ENCODE measurements at places on chromosomes 16 and 17.

DNA sequence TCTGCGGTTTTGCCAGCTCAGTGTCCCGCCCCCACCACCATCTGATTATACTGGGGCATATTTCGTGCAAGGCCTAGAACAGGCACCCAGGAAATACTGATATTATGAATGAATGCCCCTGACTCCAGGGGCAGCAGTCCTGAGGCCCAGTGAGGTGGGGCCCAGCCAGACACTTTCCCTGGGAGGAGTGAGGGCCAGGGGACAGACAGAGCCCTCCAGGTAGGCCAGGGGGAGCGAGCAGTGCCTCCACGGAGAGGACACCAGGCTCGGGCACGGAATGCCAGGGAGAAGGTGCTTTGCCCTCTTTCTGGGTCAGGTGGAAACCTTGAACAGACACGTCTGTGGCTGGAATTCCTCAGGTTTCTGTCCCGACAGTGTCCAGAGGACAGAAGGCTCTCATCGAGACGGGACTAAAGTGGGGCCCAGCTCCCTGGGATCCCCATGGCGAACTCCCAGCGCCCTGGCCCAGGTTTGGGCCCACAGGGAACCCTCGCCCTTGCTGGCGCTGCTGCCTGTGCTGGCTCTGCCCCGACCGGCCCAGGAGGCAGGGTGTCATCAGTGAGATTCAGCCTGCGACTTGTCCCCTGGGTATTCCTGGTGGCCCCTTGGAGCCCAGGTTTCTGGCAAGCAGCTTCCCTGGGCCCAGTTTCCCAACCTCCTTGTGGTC is 4.3 kb downstream of the KATNB1 start:
- DNase-seq: no peak

GRCh38 chr16:6704306-6704930 is 628.2 kb upstream of the RBFOX1 start:
- DNase-seq: no peak

DNA sequence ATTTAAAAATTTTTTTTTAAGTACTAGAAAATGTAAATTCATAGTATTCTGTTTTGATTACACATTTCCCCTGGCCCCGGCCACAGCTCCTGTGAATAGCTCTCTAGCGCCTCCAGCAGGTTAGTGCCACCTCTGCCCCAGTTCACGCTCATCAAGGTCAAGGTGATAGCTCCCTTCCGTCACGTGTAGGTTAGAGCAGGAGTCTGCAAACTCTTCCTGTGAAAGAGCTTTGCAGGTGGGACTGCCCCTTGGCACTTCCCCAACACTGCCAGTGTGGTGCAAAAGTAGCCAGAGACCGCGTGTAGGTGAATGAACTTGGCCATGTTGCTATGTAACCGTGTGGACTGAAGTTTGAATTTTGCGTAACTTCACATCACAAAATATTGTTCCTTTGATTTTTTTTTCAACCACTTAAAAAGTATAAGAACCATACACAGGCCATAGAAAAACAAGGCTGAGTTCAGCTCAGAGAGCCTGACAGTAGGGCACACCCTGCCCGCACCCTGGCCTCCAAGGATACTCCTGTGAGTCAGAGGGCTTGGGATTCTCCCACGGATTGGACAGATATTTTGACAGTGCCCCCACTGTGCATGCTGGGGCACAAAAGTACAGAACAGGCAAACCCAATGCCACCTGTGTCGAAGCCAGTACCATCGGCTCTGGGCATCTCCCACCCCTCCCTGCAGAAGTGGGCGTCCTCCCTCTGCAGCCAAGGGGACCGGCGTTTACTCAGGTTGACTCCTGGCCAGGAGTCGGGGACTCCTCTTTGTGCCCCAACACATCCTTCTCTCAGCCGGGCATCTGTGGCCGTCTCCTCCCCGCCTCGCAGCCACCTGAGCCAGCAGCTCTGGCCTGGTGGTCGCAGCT is 92.0 kb upstream of the CHMP6 start:
- no peak for DNase-seq

DNA sequence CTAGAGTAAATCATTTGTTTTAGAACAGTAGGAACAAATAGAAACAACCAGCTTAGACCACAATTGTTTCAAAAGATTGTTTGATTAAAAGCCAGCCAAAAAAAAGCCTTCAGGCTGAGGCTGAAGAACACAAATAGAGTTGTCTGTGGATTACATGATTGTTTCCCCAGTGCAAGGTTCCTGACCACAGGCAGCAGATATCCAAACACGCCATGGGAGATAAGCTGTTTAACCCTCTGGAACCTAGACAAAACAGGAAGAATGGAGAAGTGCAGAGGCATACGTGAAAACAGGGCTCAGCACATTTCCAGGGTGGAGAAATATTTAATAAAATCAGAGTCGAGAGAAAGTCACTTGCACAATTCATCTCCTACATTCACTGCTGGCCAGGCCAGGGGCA is 21.0 kb downstream of the ATPAF2 start:
- DNase-seq: no peak

- no peak for DNase-seq
These were observed 208.3 kb downstream of the RGS9 start for GRCh38 chr17:65345261-65346005.

DNA sequence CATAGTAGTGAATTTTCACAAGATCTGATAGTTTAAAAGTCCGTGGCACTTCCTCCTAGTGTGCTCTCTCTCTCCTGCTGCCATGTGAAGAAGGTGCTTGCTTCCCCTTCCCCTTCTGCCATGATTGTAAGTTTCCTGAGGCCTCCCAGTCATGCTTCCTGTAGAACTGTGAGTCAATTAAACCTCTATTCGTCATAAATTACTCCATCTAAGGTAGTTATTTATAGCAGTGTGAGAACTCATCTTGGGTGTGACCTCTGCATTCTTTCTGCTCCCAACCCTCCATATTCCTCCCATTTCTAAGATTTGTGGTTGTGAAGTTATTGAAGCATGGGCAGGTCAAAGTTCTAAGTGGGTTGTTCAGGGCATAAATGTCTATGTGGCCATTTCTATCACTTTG is 62.1 kb upstream of the ADAMTS18 start:
- no peak for DNase-seq

DNA sequence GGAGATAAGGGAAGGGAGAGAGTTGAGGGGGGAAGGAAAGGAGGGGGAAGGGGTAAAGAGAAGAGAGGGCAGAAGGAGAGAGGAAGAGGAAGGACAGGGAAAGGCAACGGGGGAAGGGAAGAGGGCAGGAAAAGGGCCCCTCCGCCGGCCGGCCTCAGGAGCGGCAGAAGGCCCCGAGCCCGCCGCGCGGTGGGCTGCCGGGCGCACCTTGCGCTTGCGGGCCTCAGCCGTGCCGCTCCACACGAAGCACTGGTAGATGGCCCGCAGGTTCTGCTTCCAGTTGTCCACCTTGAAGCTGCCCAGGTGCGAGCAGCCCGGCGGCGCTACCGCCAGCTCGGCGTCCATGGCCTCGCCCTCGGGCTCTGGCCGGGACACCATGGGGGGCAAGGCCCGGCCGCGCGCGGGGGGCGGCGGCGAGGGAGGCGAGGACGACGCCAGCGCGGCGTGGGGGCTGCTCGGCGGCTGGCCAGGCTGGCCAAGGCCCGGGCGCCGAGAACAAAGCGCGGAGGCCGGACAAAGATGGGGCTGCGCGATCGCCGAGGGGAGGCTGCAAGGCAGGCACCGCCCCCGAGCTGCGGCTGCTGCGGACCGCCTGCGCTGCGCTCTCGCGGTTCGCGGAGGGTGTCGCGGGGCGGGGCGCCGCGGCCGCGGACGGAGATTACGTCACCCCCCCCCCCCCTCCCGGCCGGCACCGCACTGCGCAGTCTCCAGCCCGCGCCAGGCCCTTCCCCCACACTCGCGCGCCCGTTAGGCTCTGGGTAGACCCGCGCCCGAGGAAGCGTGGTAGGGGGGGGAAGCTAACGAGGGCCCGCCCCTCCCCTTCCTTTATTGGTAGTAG is at the start of gene USP22:
TSS of gene USP22 (minus strand) at position 554 of the 838 bp plus-strand sequence. CDS start at position 378, 176 bp downstream.
- DNase-seq: peak; percentile 94

GRCh38 chr17:44916781-44917241 is 1.5 kb upstream of the GFAP start:
- DNase-seq: no peak

GRCh38 chr16:84834403-84834772 is 14.6 kb downstream of the CRISPLD2 start:
- no peak for DNase-seq

DNA sequence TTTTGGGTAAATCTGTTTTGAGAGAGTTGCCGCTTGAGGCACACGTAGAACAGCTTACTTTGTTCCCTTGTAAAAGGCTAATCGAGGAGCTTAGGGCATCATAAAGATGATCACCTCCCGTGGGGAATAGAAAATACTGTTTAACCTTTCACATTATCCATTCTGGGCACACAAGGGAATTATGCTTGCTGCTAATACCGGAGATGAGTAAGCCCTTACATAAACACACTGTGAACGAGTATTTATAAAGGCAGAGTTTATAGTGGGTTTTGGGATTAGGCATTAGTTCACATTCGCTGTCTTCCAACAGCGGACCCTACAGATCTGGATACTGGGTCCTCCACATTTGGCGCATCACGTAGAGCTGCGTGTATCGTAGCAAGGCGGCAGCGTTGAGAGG is 51.2 kb upstream of the CNTNAP4 start:
- no peak for DNase-seq

DNA sequence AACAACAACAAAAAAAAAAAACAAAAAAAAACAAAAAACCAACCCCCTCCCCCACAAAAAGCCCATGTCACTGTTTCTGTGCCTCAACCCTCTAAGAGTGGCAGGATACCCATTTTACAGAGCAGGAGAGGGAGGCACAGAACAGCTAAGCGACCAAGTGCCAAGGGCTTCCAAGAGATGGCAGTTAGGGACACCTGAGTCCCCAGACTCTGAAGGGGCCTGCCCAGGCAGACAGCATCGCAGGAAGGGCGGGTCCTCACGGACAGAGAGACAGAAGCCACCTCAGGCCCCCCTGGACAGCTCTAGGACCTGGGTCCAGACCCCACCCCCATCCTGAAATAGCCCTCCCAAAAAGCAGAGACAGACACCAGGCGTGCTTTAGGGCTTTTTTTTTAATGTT is 21.6 kb upstream of the CPSF4L start:
- DNase-seq: no peak

- DNase-seq: peak; percentile 61
These were observed 1.5 kb downstream of the NDRG4 start for GRCh38 chr16:58501242-58502131.

- DNase-seq: no peak
These were observed 352.7 kb downstream of the CA10 start for GRCh38 chr17:51805765-51806164.

DNA sequence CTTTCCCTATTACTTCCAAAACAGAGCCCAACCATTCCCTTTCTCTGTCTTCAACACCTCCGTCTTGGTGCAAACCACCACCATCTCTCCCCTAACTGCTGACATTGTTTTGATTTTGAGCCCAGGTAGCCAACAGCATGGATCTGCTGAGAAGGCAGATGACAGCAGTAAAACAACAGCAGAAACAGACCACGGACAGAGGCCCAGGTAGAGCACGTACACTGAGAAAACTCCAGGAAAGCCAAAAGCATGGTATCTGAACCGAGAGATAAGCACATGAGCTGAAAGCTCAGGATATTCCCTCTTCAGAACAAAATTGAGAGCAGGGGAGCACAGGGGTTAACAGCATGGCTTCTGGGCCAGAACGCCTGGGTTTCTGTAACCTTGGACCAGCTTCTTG is 18.9 kb upstream of the MAP3K14 start:
- DNase-seq: no peak

- DNase-seq: no peak
These were observed 290.4 kb upstream of the MON1B start for GRCh38 chr16:76900285-76901263.

- no peak for DNase-seq
These were observed 20.2 kb downstream of the SPNS2 start for GRCh38 chr17:4518901-4519300.

DNA sequence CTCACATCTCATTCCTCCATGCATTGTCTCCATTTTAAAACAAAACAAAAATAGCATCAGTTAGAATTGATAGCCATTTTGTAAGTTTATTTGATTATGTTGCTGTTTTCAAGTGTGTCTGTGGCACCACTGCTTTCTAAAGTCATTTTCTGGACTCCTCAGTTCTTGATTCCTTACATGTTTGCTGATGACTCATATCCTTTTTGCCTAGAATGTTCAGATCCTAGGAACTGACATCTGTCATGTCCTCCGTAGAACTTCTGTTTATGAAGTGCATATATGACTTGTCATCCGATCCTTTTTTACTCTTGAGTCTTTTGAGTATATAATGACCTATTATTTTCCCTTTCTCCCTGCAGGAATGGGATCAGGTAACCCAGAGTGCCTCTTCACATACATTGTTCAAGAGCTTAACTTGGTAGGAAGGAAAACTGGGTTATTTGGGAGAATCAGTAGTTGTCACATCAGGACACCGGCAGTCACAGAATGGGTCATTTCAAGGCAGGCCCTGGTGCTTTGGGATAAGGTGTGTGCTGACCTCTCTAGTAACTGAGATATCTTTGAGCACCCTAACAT is 69.2 kb downstream of the MAP2K4 start:
- DNase-seq: no peak

GRCh38 chr16:48206594-48207242 is 37.4 kb upstream of the LONP2 start:
- DNase-seq: no peak

DNA sequence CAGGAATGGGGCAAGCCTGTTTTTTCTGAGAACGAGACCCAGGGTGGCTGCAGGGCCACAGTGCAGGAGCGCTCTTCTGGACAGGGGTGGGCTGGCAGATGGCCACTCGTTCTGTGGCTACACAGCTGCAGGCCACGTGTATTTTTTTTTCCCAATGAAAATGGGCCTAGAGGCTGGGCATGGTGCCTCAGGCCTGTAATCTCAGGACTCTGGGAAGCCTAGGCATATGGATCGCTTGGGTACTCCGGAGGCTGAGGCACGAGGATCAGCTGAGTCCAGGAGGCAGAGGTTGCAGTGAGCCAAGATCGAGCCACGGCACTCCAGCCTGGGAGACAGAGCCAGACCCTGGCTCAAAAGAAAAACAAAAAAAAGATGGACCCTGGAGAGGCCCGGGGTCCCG is 6.8 kb downstream of the UNKL start:
- no peak for DNase-seq

- DNase-seq: no peak
These were observed 61.6 kb downstream of the IRF8 start for GRCh38 chr16:85960486-85961046.

GRCh38 chr16:11636172-11636721 is 32.0 kb upstream of the SNN start:
- peak; percentile 52 for DNase-seq

Data from progenitor cell of endocrine pancreas (in vitro differentiated cells).